ENCODE measurements at places on chromosomes 16 and 17.

DNA sequence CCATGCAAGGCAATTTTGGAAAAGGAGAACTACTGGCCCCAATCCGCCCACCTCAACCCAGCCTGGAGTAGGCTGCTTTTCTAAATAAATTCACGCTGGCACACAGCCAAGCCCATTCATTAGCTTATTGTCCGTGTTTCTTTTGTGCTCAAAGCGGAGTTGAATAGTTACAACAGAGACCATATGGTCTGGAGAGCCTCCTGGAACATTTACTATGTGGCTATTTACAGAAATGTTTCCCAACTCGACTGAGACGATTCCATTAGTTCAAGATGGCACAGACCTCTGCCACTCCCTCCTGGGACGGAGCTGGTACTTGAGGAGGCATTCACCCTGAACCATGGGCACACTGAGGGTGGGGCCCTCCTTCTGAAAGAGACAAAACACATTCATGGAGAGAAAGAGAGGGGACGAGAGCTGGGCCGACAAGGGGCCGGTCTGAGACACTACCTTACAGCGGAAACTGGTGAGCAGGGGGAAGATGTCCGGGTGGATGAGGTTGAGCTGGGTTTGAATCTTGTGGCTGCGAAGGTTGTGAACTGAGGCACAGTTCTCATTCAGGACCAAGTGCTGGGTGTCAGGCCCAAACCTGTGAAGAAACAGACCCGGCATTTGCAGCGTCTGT lies 15.7 kb downstream of the ELAC2 start:
- no peak for DNase-seq

- no peak for DNase-seq
Measured at GRCh38 chr16:54933281-54934011, 2.8 kb downstream of the IRX5 start.

GRCh38 chr16:14487579-14487978 lies 142.5 kb downstream of the PARN start:
- DNase-seq, result no peak

GRCh38 chr17:14833201-14833785 lies 431.8 kb downstream of the PMP22 start:
- DNase-seq, result no peak

GRCh38 chr16:56861092-56861610 lies 3.9 kb upstream of the SLC12A3 start:
- DNase-seq, result no peak

- no peak for DNase-seq
Measured at GRCh38 chr16:46850619-46851555, 19.9 kb upstream of the C16orf87 start.

DNA sequence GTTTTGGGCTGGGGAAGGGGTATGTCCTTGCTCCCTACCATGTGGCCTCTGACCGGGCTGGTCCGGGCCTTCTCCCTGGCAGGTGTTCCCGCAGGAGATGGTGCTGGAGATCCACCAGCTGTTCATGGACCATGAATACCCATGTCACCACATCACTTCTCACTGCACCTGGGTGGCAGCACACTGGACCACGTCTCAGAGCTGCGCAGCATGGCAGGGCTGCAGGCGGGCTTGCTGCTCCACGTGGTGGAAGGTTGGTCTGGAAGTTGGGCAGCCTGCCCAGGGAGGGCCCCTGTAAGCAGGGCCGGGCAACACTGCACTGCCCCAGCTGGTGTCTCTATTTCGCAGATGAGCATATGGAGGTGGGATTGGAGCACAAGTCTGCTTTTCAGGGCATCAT lies 169.5 kb upstream of the ZNF267 start:
- DNase-seq, result no peak

DNA sequence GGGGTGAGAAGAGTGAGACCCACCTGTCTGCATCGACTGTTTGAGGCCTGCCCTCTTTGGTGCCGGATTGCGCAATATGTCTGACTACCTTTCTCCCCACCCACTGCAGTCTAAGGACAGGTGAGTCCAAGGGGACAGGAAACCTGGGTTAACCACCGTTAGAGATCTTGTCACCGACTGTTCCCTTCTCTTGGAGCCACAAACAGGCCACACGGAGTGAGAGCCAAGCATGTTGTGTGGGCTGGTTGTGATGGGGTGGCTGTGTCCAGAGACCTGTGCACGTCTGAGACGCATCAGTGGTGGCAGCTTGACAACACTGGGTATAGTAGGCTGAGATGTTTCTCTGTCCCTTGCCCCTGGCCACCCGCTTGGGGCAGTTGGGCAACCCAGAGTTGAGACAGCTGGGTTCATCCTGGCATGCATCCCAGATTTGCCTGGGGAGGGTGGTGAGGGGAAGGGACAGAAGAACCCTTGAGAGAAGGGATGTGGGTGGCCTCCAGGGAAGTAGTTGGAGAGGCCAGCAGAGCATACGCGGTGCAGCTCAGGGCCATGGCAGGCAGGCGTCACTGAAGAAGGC lies 21.4 kb downstream of the MPRIP start:
- no peak for DNase-seq

DNA sequence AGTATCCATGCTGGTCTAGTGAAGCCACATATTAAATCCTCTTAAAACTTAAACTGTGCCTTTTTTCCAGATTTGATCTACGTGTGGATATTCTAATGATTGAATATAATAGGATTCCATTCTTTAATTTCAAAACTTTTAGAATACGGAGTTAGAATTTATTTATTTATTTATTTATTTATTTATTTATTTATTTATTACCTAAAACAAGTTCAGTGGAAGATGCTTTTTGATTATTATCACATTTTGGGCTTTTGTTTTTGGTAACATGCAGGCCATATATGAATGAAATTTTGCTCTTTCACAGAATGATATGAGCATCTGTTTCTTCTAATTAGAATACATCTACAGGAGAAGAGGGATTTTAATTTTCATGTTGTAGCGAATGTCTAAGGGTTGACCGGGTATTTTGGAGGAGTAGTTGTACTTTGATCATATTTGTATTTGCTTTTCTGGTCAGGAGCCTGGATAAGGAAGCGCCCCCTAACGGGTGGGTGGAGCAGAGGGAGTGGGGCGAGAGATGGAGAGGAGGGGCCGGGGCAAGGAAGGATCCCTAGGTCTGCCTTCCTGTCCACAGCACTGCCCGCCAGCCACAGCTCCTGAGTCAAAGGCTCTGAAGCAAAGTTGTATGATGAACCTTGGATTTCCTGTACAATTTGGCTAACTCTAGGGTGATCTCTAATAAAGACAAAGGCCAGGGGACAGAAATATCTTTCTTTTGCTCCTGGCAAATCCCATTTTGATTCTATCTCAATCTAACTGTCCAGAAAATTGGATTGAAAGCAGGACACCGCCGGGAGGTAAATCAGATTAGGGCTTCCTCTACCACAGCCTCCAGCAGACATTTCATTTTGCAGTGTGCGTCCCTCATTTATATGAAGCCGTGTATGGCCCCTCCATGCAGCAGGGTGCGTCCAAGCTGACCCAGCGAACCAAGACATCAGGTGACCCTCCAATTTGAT lies 149.1 kb downstream of the PRKCA start:
- no peak for DNase-seq

- no peak for DNase-seq
Measured at GRCh38 chr16:52976539-52977167, 76.0 kb downstream of the CHD9NB start.

DNA sequence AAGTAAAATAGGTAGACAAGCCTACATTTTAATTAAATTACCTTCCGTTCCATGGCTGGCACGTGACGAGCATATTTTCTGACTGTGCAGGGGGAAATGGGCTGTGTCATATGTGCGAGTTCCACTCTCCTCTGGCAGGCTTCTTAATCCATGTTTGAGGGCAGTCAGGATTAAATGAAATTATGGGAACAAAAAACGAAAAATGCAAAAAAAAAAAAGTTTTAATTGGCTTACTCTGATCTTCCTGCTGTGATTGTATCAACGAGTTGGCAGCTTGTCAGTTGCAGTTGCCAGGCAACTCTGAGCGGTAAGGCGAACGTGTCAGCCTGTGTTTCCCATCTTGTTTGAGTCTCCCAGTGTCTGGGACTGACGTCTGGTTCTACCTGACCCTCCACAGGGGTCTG lies 302.9 kb upstream of the XYLT1 start:
- DNase-seq, result no peak

GRCh38 chr17:53749178-53749577 lies 73.5 kb upstream of the KIF2B start:
- no peak for DNase-seq

DNA sequence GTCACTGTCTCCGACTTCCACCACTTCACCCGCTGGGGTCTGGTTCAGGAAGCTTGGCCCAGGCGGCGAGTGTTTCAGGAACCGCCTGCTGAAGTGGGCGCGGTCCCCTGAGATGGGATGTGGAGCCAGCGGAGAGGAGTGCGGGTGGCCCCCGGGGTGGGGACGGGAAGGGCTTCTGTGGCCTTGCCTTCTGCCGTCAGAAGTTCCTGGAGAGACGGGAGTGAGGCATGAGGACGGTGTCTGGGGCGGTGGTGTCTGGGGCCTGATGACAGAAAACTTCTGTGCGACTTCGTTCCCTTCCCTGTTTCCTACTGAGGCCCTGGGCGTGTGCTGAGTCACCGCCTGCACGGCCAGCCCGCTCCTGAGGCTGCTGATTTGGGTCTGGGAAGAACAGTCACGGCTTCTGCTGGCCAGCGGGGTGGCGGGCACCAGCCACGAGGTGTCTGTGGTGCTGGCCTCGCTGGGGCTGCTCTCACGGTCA lies 12.3 kb upstream of the NLRC3 start:
- DNase-seq, result no peak

DNA sequence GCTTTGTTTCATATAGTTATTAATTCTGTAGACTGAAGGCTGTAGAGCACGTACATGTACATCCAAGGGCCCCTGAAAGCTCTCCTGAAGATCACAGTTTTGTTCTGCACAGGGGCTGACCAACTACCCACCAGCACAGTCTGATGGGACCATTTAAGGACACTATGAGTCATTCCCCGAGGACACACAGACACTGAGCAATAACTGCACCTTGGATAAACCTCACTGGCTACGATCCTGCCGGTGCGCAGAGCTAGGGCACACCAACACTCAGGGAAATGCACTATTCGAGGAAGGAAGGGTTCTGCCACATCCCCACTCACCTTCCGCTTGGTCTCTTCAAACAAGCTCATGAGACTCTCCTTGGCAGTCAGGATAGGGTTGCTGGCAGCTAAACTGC lies 20.3 kb downstream of the SMG6 start:
- no peak for DNase-seq

- DNase-seq, result no peak
Measured at GRCh38 chr17:77434136-77435114, 293.7 kb downstream of the SEC14L1 start.

DNA sequence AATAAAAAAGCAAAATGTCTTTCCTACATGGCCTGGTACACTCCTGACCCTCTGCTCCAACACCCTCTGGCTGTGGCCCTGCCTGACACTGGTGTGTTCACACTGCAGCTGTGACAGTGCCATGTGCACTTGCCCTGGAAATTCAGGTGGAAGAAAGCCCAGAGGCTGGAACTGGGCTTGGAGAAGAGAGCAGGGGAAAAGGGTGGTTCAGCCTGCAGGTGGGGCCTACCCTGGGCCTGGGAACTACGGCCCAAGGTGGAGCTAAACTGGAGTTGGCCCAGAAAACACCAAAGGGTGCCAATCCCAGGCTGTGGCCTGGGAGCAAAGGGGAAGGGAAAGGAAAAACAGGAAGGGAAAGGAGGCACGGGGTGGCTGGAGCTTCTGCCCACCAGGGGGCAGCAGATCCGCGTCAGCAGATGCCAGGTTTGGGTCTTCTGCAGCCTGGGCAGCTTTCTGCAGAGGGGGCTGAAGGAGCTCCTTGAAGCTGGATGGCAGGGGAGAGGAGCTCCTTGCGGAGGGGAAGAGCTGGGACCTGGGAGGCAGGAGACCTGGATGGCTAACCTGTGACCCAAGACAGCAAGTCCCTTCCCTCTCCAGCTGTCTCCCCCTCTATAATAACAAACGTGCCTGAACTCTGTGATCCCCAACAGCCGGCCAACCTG lies 15.4 kb upstream of the CTCF start:
- DNase-seq, result peak; percentile 76

DNA sequence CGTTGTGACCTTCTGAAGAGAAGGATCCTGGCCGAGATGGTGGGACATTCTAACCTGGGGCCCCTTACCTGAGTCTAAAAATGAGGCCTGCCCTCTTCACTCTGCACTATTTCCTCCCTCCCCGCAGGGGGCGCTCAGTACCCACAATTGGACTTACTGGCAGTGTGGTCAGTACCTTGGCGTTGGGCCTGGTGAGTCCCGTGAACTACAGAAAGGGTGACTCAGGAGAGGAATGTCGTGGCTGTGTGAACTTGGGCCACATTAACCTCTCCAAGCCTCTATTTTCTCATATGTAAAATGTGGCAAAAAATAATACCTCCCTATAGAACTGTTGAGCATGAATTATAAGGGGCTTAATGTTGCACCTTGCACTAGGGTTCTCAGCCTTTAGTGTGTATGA lies 3.9 kb downstream of the RSAD1 start:
- peak; percentile 67 for DNase-seq

- DNase-seq, result no peak
Measured at GRCh38 chr16:20359997-20360396, 7.5 kb upstream of the UMOD start.

- DNase-seq, result no peak
Measured at GRCh38 chr16:27251541-27252205, 16.9 kb downstream of the NSMCE1 start.

DNA sequence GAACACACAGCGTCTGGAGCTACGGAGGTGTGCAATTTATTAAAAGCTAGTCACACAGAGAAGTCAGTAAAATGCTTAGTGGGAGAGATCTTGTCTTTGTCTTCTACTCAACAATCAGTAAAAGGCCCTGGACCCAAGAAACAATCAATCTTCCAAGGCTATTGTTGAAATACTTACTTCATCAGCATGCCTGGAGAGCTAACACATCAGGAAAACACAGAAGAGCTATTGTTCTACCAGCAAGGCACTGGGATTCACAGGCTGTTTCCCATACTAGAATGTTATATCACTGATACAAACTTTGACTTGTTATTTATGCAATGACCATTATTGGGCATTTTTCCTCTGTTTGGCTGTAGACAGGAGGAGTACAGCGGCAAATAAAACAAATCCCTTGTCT lies 247.8 kb upstream of the ERCC4 start:
- DNase-seq, result no peak

DNA sequence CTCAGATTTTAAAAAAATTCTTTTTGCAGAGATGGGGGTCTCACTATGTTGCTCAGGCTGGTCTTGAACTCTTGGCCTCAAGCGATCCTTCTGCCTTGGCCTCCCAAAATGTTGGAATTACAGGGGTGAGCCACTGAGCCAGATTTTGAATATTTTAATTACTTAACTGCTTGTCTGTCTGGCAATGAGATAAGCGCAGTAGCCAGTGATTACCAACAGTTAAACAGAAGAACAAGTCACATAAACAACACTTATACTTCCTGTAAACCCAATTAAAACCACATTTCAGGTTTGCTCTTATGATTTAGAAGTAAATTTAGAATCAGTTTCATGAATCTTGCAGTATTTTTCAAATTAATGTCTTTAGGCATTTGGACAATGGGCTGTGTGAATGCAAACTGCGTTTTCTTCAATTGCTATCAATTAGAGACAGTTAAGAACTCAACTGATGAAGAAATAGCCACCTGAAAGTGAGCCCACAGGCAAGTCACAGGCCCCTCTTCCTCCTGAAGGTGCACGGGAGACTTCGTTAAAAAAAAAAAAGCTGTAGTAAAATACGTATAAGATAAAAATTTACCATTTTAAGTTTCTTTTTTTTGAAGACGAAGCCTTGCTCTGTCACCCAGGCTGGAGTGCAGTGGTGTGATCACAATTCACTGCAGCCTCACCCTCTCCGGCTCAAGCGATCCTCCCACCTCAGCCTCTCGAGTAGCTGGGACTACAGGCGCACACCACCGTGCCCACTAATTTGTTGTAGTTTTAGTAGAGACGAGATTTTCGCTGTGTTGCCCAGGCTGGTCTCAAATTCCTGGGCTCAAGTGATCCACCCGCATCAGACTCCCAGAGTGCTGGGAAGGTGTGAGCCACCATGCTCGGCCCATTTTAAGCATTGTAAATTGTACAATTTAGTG lies 73.0 kb downstream of the PITPNC1 start:
- no peak for DNase-seq
